ENCODE measurements at places on chromosomes 12 and 14.

GRCh38 chr12:52636189-52636588, 15.8 kb downstream of the KRT2 start:
- DNase-seq = no peak

DNA sequence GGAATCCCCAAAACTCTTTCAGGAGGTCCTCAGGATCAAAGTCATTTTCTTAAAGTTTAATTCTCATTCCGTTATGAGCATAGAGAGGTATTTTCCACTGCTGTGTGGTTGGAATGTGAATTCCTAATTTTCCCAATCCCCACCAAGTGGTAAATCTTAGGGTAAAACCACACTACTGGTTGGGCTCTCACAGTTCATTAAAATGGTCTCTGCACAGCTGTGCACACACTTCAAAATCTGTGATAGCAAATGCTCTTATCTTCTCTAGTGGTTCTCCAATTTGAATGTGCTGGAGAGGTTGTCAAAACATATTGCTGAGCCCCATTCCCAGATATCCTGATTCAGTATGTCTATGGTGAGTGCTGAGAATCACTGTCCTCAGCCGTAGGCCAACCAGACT, 189.1 kb downstream of the BMP4 start:
- DNase-seq = no peak

- DNase-seq = no peak
Observed at GRCh38 chr12:8678661-8679111, 16.1 kb upstream of the MFAP5 start.

DNA sequence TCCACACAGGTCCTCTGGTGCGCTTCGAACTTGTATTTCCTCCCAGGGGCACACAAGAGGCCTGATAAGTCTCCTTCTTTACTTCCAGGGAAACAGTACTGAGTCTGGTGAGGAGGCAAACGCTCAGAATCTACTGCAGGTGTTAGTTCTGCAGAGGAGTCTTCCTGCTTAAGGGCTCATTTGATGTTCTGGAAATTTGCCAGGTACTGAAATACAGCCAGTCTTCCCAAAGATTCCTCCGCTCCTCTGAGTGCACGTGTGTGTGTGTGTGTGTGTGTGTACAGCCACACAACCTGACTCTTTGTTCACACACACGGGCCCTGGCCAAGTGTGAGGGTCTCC, 92.0 kb downstream of the FBXL14 start:
- DNase-seq = no peak

- no peak for DNase-seq
Observed at GRCh38 chr12:58776144-58776543, 144.2 kb downstream of the LRIG3 start.

GRCh38 chr14:20714593-20715250, 26.2 kb downstream of the ANG start:
- no peak for DNase-seq

DNA sequence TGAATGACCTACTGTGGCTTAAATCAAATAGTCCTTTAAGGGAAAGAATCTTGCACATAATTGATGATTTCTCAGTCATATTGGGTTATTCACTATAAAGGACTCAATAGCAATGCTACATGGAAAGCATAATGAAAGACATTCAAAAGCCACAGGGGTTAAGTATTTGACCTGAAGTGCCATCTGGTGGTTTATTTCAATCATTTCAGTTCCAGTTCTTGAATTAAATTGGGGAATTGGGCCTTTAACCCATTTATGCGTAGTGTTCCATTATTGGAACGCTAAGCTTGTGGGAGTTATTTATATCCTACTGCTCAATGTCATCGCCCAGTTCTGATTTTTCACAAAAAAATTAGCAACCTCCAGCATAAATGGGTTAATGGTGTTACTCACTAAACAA, 41.3 kb upstream of the C12orf71 start:
- DNase-seq = no peak

- no peak for DNase-seq
Observed at GRCh38 chr12:70843363-70843762, 77.2 kb downstream of the PTPRR start.

DNA sequence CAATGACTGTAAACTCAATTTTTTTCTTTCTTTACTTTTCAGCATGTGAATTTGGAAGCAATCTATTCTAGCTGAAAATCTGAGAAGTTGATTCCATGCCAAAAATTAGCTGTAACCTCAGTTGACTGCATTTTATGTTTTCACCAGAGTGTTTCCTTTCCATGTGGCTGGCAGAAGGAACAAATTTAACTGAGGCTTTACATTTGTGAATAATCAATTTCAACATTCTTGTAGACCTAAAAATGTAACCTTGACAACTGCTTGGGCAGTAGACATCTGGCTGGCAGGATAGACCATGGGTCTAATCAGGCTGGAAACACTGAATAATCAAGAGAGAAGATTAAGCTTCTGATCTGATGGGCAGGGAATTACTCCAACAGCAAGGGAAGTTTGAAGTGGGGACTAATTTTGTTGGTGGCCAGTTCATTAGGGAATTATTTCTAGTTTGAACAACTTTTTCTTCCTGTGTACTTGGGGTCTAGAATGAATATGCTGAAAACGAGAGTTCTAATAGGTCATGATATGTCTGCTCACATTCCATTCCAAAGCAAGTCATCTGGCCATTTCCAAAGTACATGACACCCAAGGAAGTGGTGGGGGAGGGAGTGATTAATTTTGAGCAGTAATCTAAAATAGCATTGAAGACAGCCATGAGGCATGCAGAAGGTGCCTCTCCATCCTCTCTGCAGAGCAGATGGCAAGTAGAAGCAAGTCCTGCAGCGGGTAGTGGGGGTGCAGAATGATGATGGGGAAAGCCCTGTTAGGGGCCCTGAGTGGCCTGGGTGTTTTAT, 68.2 kb downstream of the ATP23 start:
- no peak for DNase-seq

DNA sequence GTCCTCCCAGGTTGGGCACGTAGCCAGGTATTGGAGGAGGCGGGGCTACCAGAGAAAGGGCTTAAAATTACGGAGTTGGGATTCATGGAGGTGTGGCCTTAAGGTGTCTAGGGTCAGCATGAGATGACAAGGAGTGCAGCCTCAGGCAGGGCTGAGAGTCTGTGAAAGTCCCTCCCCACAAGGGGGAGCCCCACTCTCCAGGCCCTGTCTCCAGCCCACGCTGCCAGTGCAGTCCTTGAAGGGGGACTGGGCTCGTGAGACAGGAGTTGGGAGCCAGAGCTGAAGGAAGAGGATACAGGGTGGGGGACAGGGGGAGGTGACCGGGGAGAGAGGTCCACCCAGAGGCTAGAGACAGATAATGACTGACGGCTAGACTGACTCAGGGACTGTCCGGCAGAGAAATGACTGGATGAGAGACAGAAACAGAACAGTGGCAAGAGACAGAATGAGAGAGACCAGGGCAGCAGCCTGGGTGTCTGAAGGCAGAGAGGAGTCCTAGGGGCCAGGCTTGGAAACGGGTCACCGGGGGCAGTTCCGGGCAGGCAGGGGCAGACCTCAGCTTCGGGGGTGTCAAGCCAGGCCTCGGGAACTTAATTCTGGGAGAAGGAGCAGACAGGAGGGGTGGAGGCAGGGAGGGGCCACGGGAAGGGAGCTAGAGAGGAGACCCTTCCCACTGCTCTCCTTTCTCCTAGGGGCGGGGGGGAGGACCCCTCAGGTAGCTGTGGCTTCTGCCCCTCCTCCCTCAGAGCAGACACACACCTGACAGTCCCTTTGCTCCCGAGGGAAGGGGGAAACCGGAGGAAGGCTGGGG, 970 bp downstream of the CDH24 start:
- DNase-seq = no peak

DNA sequence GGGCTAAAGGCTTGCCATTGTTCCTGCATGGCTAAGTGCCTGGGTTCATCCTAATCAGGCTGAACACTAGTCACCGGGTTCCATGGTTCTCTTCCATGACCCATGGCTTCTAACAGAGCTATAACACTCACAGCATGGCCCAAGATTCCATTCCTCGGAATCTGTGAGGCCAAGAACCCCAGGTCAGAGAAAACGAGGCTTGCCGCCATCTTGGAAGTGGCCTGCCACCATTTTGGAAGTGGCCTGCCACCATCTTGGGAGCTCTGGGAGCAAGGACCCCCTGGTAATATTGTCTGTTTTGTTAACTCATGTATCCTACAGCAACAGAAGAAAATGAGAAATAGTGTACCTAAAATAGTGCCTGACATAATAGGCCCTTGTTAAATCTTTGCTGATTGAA, 92.7 kb downstream of the ADAMTS20 start:
- DNase-seq = no peak

DNA sequence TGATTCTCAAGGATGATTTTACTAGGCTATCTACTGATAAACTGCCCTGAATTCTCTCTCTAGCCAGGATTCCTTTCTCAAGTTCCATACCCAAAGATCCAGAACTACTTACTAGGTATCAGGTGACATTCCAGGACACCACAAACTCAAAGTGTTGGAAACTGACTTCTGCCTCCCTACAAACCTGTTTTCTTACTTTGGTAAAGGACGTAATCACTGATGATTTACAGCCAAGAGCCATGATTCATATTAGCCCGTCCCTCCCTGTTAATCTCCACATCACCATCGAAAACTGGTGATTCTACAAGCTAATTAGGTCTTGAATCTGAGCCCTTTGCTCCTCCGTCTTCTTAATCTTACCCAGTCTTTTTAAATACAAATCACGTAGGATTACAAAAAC, 1.0 kb upstream of the ATG14 start:
- DNase-seq = no peak

GRCh38 chr12:91104812-91105466, 6.4 kb downstream of the LUM start:
- DNase-seq = no peak

DNA sequence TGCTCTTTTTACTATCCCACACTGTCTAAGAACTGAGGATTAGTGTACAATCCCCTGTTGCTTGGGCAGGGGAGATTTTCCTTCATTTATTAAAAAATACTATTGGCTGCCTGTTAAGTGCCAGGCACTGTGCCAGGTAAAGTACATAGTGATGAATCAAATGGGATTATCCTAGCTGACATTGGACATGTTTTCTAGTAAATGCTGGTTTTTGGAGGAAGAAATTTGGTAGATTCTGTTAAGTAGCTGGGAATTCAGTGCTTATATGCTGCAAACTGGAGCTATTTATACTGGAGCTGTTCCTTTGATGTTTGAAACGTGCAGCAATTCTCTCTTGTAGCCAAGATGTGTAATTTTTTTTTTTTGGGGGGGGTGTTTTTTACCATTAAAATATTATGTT, 299.6 kb downstream of the EMP1 start:
- DNase-seq = no peak

GRCh38 chr14:64478634-64479250, 13.4 kb downstream of the AKAP5 start:
- no peak for DNase-seq

Data from non-pigmented ciliary epithelial cell (primary cell).